Astrocyte of the spinal cord (primary cell): ENCODE measurements at places on chromosomes 2 and 18.
A peak's percentile ranks its signal among the peaks of the same experiment; 100 is the strongest.

GRCh38 chr18:79787865-79788733, 9.6 kb upstream of the KCNG2 start:
- no peak for DNase-seq

- peak; percentile 77 for DNase-seq
These were observed 37.8 kb upstream of the EFEMP1 start for GRCh38 chr2:55961318-55961911.

DNA sequence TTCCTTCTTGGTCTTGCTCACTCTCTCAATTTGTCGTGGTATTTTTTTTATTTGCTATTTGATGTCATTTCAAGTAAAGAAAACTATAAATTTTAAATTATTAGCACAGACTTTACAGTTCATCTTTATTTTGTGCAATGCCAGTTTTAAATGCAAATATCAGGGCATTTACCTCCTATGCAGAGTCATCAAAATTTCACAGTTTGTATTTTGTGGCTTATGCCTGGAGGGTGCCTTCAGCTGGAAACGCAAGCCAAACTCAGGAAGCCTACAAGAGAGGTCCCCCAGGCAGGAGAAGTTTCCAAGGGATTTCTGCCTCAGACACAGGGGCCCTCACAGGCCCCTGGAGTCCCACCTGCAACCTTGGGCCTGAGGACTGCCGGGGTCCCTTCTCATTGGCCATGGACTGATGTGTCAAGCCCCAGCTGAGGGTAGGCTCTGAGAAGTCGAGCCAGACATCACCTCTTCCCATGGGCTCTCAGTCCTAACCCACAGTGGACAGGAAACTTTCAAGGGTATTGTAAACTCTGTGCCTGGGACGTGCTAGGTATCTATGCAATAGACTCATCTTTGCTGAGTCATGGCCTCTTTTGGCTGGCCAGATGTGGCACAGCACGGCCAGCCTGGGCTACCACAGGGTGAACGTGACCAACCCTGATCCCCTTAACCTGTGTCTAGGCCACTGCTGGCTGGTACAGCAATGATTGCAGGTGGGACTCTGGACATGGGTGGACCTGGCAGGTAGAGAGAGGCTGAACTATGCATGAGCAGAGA, 236.5 kb downstream of the CELF4 start:
- no peak for DNase-seq

DNA sequence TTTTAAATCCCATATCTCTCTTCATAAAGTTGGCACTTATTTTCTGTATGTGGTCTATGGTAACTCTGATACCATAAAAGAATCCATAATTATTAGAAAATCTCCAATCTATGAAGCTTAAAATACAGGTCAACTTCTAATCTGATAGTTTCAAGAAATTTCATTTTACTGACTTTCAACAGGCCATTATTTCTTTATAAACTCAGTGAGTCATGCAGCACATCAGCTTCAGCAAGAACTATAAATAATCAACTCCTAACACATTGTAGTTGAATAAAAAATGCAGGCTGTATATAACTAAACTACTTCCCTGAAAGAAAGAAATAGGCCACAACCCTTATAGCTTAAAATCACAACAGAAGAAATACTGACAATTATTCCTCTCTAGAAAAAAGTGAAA, 204.3 kb upstream of the CCDC150 start:
- peak; percentile 8 for DNase-seq

DNA sequence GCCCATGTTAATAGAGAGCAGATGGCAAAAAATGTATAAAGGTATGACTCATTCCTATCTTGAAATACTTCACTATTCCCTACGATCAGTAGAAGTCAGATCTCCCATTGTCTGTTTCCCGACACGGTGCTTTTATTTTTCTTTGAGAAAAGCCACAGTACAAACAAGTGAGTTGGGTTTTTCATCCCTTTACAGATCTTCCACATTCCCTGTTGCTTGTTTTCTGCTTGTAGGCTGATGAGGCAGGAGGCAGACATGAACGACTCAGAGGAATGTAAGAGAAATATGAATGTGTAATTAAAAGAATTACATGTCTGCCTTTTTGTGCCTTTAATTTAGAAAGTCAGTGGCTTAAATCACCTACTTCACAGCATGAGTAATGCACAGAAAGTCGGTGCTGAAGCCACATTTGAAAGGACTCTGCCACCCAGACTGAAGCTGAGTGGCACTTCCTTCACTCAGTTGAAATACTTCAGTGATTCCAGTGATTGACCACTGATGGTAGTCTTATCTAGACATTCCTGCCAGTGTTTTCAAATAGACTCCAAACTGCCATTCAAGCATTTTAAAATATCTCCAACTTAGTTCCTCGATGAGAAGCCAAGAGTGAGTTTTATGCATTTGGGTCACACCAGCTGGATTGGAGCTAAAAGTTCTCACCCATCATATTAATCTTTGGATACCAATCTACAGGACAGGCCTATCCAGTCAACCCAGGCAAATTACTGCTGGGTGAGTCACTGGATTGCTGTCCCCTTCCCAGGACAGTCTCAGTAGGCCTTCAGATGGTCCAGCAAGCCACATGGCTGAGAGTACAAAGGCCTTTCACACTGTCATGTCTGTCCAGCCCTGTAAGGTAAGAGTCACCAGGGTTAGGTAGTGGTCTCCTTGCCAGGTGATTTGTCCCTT, 79.0 kb downstream of the COLEC12 start:
- peak; percentile 72 for DNase-seq

- DNase-seq: no peak
These were observed 142.0 kb downstream of the NR4A2 start for GRCh38 chr2:156190517-156190916.

DNA sequence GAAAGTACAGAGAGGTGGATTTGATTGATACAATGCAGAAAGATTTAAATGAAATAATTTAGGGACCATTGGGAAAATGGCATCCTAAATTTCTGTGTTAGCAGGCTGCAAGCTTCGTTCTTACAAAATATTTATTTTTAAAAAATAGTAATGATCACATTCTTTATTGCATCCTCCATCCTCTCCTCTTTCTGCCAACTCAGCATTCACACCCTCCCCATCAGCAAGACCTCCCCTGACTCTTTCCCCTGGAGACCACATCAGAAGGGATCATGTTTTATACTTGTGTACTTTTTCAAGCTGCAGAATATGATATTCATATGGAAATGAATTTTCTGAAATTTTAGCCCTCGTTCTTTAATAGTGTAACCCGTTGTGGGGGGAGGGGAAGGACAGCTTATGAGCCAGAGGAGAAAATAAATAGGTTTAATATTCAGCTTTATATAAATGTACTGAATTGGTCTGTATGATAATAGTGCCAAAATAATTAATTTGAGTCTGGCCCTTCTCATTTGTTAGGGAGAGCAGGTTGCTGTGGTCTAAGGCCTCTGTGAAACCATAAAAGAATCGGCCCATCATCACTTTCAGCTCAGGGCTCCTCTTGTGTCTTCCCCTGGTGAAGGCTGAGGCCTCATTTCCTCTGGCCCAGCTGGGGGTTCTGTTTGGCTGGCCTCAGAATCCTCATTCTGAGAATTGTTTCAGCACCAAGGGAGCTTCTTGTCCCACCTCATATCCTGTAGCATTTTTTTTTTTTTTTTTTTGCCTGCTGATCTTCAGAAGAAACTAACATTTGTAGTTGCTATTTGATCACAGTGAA, 330.8 kb downstream of the TXNL1 start:
- peak; percentile 37 for DNase-seq

DNA sequence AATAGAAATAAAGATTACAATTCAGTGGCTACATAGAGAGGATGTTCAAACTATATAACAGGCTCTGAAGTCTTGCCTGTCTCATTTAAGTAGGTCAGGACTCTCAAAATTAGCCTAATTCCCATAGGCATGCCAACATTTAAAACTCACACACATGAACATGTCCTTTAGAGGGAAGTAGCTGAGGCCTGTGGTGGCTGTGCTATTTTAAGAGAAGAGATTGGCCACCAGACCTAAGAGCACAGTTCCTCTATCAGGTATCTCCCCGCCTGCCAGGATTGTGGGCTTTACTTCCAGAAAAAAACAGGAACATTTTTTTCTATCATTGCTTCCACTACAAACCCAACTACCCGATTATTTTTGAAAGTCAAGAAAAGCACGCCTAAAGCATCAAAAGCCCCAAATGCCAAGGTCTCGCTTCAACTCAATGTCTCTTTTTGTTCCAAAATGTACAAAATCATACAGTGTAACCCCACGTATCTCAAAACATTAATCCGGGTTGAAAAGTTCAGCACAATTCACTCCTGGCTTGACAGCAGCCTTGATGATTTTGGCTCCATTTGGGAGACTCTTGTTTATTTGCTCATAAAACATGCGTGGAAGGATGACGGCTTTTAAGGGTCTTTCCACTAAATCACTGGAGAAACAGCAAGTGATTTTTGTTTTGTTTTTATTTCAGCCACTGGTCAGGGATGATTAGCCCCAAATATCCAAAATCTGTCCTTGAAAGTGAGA, 15.3 kb downstream of the FHL2 start:
- no peak for DNase-seq

GRCh38 chr2:190891372-190891771, 10.8 kb downstream of the GLS start:
- DNase-seq: no peak

GRCh38 chr18:78822949-78823285, 156.7 kb upstream of the SALL3 start:
- no peak for DNase-seq

GRCh38 chr2:175847128-175847527, 154.9 kb downstream of the LNPK start:
- no peak for DNase-seq

- no peak for DNase-seq
These were observed 141.2 kb upstream of the TACR1 start for GRCh38 chr2:75340560-75340959.

DNA sequence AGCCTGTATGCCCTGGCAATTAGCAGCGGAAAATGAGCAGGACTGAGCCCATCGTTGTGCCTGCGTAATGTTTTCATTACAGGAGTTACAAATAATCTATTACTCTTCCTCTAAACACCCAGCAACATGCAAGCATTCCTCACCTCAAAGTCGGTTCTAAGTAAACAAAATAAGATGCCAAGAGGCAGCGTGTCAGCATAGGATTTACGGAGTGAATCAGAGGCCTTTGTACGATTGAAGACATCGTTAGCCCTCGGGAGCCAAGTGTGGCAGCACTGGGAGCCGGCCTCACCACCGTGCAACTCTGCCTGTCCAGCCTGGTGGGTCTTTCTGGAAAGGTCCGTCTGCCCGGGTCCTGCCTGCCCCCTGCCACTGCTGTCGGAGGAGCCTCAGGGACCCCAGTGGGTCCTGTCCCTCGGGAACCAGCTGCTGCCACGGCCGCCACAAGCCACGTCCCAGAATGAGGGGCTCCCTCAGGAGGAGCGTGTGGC, 80.1 kb upstream of the CTDP1 start:
- DNase-seq: peak; percentile 40

DNA sequence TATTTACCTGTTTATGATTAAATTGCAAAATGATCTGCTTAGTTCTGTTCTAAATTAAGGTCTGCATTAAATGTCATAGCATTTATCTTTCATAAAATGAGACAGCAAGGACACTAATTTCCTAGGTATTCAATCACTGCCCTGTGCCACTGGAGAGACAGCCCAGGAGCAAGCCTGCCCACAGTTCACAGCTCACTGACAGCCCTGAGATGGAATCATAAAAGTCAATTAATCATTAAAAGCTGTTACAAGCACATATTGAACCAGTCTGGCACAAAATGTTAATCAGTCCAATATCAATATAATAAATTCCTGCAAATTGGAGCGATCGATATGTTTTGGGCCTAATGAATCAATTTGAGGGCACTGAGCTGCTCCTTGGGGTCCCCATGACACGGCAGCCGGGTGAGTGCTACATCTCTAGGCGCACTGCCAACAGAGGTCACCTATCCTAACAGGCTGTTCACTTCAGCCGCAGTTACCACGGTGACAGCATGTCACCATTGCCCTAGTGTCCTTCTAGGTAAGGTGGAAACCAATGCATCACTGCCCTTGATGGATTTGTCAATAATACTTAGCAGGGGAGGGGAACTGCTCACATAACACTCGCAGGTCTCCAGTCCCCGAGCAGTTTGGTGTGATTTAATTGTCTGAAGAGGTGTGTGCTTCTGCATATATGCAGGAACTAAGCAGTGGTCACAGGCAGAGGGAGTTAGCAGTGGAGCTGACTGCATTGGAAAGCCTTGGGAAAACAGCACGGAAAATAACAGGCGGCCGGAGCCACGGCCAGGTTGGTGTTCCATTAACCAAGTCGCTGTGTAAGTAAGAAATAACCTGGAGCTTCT, 47.3 kb downstream of the POU3F3 start:
- DNase-seq: no peak

- DNase-seq: peak; percentile 5
These were observed 6.5 kb downstream of the PLEK start for GRCh38 chr2:68371581-68371980.

- DNase-seq: peak; percentile 83
These were observed 920 bp downstream of the GULP1 start for GRCh38 chr2:188292348-188293239.

GRCh38 chr2:29485631-29486030, 370.4 kb downstream of the CLIP4 start:
- no peak for DNase-seq

DNA sequence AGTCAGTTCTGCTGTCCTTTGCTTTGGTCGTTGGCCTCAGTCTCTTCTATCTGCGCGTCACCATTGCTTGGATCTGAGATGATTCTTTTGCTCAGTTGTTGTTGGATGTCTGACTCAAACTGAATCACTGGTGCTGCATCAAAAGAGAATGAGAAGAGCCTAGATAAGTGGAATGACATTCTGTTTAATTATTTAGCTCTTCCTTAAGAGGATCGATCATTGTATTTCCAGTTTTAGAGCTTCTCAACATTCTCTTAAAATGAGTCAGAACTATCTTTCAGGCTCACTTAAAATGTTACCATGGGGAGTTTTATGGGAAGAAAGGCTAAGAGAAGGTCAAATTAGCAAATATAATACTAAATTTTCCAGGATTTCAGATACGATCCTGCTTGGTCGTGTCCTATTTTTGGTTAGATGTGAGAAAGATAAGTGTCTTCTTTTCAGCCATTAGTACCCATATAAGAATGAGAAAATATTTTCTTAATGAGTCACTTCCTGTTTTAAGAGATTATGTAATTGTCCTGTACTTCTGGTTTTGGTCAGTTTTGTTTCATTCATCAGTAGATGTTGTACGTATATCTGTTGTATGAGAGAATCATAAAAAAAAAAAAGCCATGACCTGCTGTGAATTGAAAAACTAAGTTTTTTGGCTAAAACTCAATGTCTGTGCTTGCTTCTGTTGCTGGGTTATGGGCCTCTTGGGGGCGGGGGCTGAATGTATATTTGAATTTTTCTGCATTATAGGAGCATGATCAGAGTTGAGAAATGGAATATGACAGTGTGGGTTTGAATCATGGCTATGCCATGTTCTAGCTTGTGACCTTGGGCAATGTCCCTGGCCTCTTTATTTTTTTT, 31.6 kb upstream of the CASP10 start:
- DNase-seq: peak; percentile 90

GRCh38 chr2:69177785-69178636, 165.0 kb downstream of the ANTXR1 start:
- peak; percentile 80 for DNase-seq

- no peak for DNase-seq
These were observed 237.8 kb upstream of the THSD7B start for GRCh38 chr2:136527560-136527959.

DNA sequence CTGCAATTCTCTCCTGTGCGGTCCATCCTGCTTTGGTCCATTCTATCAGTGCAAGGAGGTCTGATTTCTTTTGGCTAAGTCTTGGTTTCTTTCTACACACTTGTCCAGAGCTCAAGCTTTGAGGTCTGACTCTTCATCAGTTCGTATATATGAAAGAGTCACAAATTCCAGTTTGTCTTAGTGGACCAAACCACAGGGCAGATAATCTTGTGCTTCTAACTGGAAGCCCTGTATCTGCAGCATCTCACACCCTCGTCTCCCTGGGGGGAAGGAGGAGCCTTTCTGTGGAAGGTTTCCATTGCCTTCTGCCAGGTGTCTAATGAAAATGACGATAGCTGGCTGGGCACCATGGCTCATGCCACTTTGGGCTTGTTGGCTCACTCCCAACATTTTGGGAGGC, 148.5 kb downstream of the SPP2 start:
- no peak for DNase-seq
